Activated T-cell treated with anti-CD3 and anti-CD28 coated beads for 4 hours (primary cell): ENCODE measurements at places on chromosomes 1 and 21.

DNA sequence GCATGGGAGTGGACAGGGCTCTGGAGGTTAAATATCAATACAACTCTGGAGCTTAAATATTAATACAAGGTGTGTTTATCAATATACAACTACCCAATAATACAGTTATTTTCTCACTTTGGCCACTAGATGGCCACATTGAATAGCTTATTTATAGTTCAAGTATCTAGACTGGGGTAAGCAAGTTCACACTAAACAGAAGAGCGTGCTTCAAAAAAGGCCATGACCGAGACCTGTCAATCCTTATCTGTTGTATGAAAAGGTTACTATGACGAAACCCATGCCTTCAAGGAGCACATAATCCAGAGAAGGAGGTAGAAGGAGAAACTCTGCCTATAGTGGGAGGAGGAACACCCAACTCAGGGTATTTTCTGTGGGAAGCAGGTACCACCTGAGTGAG lies 29.1 kb downstream of the CHML start:
- no peak for DNase-seq

GRCh38 chr1:1280782-1281481 lies 696 bp downstream of the SCNN1D start:
- DNase-seq = no peak

DNA sequence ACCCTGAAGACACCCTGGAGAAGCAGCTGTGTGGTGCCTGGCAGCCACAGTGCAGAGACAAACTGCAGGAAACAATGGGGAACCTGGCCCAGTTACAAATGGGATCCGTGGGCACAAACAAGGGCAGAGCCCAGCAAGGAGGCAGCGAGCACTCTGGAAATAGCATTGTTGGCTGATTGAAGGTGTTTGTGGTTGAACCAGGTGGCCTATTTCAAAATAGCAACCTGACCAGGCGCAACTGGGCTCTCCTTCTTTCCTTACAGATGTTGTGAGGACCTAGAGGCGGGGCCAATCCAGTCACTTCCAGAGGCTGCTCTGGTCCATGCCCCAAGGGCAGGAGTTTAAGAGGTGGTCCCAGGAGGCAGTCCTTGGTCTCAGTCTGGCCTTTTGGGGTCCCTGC lies 21.7 kb upstream of the ZBTB21 start:
- no peak for DNase-seq

DNA sequence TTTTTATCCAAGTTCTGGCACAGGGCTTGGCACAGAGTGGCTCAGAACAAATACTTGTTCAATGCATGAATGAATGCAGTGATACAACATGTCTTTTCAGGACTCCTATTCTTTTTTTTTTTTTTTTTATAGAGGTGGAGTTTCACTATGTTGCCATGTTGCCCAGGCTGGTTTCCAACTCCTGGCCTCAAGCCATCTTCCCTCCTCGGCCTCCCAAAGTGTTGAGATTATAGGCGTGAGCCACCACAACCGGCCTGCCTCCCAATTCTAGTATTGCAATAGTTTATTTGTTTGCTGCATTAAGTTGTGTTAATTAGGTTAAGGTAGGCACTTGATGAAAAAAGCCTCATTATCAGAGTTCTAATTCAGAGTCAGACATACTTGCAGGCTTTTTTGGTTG lies 17.9 kb downstream of the UBE4B start:
- no peak for DNase-seq
